Stomach (tissue), 19 donors: ENCODE measurements at places on chromosomes 3 and 15.

DNA sequence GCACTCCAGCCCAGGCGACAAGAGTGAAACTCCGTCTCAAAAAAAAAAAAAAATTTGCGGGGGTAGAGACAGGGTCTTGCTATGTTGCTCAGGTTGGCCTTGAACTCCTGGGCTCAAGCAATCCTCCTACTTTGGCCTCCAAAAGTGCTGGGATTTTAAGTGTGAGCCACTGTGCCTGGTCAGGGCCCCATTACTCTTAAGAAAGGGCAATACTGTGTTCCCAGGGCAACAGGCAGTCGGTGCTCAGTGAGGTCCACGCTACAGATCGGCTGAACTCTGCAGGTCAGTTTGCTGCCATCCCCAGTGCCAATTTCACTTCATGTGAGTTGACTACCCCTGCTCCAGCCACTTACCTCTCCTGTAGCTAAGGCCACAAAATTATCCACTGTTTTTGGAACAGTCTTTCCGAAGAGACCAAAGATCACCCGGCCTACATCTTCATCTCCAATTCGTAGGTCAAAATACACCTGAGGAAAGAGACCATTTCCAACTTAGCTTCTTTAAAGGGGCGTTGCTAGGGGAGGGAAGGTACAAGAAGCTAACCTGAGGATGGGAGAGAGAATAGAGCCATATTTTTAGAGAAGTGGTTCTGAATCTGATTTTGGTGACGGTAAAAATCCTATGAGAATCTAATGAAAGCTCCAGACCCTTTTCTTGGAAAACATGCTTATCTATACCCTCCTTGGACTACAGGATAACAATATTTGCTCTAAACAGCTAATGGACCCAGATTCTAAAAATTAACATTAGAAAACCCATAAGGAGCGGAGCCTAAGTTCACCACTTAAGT lies 939 bp downstream of the PPIB start:
- no peak for DNase-seq

- DNase-seq: no peak
Measured at GRCh38 chr15:45242289-45242688, 9.7 kb upstream of the SLC28A2 start.

- DNase-seq: no peak
Measured at GRCh38 chr3:112633757-112634156, 7.2 kb downstream of the CCDC80 start.

DNA sequence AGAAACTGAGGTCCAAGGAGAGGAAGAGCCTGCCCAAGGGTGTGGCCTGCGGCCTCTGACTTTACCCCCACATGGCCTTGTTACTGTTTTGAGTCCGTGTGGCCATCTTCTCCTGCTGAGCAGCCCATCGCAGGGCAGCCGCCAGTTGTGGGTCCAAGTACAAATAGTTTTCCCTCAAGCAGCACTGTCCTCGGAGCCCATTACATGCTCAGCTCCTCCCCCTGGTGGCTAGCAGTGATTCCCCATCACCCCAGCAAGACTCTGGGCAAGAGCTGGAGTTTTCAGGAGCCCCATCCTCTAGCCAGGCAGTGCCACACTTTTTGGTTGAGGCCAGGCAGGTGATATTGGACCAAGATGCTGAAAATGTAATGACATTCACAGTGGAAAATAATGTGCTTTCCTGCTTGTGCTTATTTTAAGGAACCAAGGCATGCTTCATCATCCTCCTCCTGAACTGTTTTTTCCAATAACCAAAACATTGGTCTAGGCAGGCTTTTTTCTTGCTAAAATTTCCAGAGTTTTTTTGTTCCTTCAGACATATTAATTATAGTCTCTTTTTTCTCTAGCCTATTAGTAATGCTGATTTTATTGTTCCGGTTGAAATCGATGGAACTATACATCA lies 23.2 kb upstream of the VILL start:
- peak; percentile 77 for DNase-seq

DNA sequence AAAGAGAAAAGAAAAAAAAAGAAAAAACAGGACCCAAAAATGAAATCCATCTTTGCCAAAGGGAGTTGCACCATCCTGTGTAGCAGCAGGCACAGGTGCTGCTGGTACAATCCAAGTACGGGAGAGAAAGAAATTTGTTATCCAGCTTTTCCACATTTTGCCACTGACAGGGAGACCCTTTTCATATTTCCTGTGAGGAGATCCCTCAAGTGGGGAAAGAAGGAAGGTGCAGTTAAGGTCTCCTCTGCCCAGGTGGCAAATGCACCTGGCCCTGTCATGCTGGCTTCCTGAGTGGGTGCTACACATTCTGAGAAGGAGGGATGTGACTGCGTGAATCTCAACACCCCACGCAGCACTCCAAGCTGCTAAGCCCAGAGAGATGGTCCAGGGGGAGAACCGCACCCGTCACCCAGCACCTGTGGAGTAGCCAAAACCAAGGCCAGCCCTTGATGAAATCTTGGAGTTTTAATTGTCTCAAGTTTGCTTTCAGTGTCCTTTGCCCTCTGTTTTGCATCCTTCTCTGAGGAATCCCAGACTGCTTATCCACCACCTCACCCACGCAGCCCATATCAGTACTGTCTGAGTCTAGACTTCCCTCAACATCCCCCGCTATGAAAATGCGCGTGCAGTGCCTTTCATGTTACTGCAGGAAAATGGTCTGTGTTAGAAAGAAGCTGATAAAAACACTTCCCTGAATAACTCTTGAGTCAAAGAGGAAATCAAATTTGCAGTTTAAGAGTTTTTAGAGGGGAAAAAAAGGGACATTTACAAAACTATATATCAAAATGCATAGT lies 141.9 kb upstream of the THBS1 start:
- peak; percentile 24 for DNase-seq

DNA sequence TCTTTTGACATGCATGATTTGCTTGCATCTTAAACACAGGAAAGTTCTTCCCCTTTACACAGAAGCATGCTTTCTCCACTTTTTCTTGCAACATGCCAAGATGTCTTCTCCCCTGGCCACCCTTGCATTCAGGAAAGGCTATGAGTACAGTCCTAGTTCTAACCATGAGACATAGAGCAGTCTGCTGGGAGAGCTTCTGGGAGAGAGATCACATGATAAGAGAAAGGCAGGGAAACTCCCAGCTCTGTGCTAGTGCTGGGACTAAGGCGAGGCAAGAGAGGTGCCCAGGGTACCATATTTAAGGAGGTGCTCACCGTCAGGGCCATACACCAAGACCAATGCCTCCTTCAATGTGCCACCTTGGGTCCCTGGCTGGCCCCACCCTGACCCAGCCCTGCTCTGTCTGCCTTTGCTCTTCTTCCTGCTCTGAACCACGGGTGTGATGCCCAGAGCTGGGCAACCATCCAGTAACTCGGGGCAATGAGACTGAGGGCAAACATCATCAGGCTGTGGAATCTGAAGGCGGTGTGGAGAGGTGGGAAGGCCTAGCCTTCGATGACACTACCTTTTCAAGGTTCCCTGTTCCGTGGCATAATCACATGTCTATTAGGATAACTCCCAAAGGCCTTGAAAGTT lies 77.4 kb upstream of the PRR20G start:
- DNase-seq: no peak

DNA sequence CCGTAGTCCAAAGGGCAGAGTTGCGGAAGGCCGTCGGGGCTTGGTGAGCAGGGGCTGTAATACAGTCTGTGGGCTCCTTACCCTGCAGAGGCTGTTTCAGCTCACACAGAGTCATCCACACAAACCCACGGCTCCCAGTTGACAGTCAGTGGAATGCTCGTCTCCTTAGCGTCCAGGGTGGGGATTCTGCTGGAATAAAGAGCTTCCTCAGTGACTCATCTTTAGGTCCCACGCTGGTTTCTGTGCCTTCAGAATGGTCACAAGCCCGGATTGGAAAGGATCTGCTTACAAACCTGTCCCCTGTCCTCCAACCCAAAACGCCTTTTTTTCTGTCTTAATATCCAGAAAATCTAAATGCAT lies 201.3 kb upstream of the TPM1 start:
- no peak for DNase-seq

DNA sequence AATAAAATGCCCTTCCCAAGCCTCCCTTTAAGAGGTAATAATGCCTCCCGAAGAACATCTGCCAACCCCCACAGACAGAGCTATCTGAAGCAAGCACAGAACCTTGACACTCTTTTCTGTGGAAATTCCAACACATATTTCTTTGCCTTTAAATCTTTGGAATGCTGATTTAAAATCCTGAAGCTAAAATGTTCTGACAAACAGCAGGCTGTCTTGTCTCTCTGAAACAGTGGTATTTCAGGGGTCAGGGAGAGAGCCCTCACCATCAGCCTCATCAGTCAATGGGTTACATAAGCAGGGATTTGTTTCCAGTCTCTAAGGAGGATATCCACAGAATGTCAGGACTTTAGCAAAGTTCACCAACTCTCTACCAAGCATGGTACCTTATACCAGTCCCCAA lies 27.8 kb upstream of the ARHGEF3 start:
- no peak for DNase-seq

DNA sequence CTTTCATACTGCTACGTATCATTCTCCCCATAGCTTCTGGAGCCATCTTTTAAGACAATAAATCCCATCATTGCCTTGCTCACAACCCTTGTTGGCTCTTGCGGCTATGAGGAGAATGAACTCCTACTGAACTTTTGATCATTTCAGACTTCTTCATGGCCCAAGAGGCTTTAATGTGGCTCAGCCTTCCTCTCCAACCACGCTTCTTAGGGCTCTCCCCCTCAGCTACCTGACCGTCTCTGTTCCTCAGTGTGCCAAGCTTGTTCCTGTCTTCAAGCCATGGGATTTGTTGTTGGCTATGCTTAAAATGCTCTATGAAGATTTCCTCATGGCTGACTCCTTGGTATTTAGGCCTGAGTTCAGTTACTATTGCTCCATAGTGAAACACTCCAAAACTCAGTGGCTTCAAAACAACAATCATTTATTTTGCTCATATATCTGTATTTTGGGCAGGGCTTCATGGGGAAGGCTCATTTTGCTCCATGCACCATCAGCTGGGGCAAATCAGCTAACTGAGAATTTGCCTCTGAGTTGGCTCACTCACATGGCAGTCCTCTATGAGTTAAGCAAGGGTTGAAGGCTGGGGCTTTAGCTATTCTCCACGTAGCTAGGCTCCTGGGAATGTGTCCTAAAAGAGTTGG lies 47.5 kb downstream of the FOXL2 start:
- DNase-seq: no peak

GRCh38 chr3:159913712-159914414 lies 74.8 kb upstream of the IL12A start:
- no peak for DNase-seq

DNA sequence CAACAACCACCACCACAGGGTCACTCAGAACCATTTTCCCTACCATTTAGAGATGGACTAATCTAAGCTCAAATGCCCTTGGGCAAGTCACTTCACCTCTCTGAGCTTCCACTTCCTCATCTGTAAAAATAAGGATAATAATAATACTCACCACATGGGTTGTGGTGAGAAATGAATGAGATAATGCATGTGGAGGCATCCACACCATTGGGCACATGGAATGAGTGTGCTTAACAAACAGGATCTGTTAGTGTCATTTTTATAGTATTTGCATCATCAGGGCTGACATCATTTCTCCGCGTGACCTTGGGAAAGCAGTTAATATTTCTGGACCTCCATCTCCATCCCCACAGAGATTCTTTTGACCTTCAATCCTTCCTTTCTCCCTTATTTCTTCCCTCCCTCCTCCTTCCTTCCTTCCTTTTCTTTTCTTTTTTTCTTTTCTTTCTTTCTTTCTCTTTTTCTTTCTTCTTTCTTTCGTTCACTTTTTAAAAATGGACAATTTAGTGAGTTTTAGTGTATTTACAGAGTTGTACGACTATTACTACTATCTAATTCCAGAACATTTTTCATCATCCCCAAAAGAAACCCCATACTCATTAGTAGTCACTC lies 7.7 kb upstream of the RFT1 start:
- DNase-seq: no peak

GRCh38 chr3:101230618-101231017 lies 89.8 kb downstream of the IMPG2 start:
- no peak for DNase-seq

DNA sequence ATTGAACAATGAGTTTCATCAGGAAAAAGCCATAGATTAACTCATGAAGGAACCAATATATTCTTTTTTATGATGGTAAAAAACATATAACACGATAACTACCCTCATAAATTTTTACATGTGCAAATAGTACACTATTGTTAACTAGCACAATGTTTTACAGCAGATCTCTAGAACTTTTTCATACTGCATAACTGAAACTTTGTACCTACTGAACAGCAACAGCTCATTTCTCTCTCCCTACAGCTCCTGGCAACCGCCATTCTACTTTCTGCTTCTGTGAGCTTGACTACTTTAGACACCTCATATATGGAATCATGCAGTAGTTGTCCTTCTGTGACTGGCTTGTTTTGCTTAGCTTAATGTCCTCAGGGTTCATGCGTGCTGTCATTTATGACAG lies 235.4 kb downstream of the NFKBIZ start:
- DNase-seq: no peak

- no peak for DNase-seq
Measured at GRCh38 chr15:77535845-77536244, 96.9 kb downstream of the LINGO1 start.

DNA sequence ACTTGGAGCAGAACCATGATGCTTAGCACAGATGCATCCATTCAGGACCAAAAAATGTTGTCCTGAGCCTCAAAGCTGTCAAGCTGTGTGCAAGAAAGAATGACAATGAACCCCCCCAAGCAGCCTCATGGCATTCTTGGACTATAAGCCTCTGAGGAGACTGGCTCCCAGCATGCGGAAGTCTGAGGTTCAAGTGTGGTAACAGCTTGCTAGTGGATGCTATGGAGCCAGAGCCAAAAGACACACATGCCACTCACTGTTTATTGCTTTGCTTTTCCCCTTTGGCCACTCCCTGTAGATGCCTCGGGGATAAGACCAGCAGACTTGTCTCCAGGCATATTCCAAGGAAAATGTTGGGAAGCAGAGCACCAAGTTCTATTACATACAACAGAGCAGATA lies 38.2 kb upstream of the SNRK start:
- DNase-seq: no peak

GRCh38 chr15:57296473-57297162 lies 79.7 kb upstream of the CGNL1 start:
- no peak for DNase-seq

GRCh38 chr3:143294188-143294587 lies 174.6 kb downstream of the CHST2 start:
- peak; percentile 34 for DNase-seq
